ENCODE measurements at places on chromosomes 4 and X.

DNA sequence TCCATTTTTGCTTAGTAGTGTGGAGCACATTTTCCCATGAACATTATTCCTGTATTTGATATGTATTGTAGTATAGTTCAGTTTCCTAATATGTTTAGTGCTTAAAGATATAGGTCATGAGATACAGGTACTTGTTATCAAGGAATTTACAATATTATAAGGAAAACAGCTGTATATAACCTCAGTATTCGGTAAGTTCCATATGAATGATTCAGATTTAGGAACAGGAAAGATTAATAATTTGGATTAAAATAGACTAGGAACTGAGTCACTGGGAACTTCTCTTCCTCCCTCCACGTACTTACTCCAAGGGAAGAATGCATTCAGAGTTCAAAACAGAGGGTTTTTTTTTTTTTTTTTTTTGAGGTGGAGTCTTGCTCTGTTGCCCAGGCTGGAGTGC lies 20.0 kb downstream of the DIAPH2 start:
- no peak for DNase-seq

- peak; percentile 20 for DNase-seq
These were observed 25.0 kb downstream of the FLNA start for GRCh38 chrX:154349359-154349935.

DNA sequence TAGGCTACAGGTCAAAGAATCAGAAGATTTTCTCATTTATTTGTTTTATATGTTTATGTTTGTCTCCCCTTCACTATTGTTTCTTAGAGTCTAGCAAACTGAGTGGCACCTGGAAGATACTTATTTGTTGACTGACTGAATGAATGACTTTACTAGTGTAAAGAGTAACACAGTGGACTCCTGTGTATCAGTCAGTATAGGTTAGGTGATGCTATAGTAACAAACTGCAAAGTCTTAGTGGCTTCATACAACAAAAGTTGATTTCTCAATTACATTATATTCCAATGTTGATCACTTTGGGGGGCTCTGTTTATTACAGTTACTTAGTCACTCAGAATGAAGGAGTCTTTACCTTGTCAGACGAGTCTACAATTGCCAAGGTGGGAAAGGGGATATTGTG lies 76.6 kb downstream of the DCK start:
- no peak for DNase-seq

GRCh38 chrX:154607370-154607769 lies 11.7 kb downstream of the CTAG1B start:
- DNase-seq: no peak

GRCh38 chr4:27248829-27249228 lies 388.2 kb downstream of the STIM2 start:
- DNase-seq: no peak

- no peak for DNase-seq
These were observed 45.3 kb downstream of the SLC9A6 start for GRCh38 chrX:136030303-136031191.

- DNase-seq: no peak
These were observed 277.7 kb upstream of the TET2 start for GRCh38 chr4:104868958-104869357.

DNA sequence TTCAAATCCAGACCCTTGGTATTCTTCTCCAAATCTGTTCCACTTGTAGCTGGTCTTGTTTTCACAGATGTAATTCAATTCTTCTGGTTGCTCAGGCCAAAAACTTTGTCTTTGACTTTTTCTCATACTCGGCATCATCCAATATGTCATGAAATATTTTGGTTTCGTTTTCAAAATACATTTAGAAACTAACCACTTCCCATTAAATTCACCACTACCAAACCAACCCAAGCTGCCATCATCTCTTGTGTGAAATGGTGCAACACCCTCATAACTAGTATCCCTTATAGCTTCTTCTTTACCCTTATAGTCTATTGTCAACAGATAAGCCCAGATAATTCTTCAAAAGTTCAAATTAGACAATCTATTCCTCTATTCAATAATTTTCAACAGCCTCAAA lies 192.1 kb downstream of the PRR32 start:
- no peak for DNase-seq

DNA sequence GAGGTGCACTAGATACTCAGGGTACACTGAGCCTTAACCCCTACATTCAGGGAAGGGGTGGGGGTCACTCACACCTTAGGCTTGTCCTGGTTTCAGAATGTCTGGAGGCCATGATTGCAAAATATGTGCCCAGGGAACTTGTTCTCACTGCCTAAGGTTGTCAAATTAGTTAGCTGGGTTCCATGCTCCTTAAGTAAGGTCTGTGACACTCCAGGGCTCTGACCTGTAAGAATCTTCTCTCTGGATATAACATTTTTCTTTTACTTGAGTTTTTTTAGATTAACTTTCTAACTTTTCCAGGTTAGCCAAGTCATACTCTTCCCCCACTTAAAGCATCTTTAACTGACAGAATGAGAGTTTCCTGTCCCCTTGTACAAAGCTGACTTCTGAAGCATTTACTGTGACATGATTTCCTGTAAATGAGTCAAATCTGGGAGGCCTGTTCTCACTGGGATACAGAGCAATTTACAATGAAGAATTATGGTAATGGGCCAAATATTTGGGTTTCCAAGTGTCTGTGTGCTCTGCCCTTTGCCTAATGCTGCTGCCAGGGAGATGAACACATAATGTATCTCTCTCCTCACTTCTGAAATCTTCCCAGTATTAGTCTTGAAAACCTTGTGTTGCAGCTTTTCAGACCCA lies 101.7 kb downstream of the GATB start:
- DNase-seq: no peak

DNA sequence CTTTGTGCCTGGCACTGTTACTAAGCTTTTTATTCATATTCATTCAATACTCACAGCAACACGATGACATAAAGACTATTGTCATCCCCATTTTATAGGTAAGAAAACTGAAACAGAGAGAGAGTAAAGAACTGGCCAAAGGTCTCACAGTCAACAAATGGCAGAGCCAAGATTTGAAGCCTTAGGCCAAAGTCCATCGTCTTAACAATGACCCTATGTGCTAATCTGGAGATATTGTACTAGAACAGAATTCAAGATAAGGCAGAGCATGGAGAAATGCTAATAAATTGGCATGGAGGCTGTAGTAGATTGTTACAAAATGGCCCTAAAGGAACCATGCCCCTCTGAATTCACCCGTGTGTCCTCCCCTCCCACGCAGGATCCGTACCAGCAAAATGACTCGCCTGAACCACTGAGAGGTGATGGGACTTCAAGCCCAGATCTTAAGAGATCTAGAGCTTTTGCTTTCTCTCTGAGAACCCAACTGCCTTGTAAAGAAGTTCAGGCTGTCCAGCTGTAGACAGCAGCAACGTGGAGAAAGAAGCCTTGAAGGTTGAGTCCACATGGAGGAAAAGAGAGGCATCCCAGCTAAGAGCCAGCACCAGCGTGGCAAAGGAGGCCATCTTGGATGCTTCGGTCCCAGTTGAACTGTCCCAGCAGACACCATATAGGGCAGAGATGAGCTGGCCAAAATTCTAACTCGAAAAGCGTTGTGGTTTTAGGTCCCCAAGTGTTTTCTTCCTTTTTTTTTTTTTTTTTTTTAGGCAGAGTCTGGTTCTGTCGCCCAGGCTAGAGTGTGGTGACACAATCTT lies 52.8 kb upstream of the RBM47 start:
- no peak for DNase-seq

GRCh38 chrX:1421433-1422134 lies 29.7 kb upstream of the SLC25A6 start:
- peak; percentile 4 for DNase-seq

DNA sequence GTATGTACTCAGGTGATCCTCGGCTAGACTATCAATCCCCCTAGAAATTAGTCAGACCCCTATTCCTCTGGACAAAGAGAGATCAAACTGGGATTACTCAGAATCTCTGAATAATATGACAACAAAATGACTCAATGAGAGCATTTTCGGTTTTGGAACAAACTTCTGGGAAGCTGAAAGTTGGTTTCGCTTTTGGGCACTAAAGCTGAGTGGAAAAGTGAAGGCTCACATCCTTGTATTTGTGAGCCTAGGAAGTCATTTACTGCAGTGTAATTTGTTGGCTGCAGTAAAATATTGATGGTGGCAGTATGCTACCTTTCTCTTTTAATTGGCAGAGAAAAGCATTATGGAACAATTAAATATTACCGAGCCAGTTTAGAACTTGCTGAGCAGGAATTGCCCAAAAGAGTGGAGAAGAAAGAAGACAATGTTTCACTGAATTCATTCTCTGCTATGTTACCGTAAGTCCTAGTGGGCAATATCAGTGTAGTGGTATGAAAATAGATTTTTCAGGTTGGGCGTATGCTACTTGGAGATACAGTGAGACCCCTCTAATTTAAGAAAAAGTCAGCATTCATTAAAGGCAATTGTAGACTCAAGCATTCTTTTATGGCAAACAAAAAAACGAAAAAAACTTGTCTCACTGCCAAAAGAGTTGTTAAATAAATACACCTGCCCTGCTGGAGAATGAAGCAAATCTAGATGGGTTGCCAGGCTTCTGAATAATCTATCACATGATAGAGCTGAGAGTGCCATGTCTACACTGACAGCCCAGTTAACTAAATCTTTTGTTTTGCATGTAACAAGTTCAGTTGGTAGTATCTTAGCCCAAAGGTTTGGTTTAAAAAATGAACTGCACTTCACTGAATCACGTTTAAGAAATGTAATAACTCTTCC lies 69.6 kb downstream of the AGTR2 start:
- no peak for DNase-seq

- DNase-seq: no peak
These were observed 3.8 kb downstream of the NAP1L5 start for GRCh38 chr4:88693792-88694191.

GRCh38 chr4:40629401-40630334 lies at the start of gene RBM47:
RBM47 (minus strand) TSS chr4:40629864; CDS start chr4:40438893, 190,971 bp downstream.
- peak; percentile 27 for DNase-seq

DNA sequence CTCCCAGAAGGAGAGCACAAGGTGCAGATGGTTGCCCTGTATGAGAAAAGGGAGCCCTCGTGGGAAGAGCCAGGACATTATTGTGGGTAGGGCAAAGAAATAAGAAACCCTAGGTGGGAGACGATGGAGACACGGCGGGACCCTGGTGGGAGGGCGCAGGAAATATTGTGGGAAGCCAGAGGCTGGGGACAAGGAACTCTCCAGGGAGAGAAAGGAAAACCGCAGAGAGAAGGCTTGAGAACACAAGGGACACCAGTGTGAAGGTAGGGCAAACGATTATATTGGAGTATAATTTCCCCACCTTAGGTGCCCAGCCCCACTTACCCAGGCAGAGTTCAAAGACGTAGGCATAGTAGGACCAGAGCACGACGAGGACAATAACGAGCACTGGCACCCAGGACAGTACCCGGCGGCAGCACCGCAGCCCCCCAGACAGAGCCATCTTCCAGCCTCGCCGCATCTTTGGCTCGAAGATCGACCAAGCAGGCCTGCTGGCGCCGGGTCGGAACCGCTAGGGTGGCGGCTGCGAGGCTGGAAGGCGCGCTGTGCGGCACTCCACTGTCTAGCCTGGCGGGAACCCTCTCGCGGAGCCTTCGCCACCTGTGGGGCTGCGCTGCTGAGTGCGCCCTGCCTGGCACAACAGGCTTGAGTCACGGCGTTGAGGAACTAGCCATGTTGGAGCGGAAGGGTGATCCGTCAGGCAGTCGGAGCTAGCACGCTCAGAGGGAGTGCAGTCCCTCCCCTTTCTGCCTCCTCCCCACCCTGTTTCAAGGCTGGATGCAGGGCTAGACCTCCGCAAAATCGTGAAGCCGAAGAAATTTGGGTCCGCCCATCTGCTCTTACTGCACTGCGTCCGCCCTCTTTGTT lies at the start of gene ZDHHC15:
ZDHHC15 (minus strand) TSS at position 473 of the 867 bp plus-strand sequence; CDS start at position 460, 13 bp downstream.
- peak; percentile 41 for DNase-seq

GRCh38 chrX:124940531-124940930 lies 379.1 kb upstream of the TEX13C start:
- no peak for DNase-seq
